Activated CD4-positive, alpha-beta T cell treated with anti-CD3 and anti-CD28 coated beads for 36 hours (primary cell): ENCODE measurements at places on chromosomes 1 and 21. TPM values are rescaled to one million over a fixed set of nuclear protein-coding genes. Genes with fewer than 3 reads are reported as not detected.

- no peak overlapping the region for H3K27ac ChIP-seq
- no peak for DNase-seq
- H3K4me1 ChIP-seq: peaks cover 22% of the 10 kb centered on the region
- no peak overlapping the region for H3K4me3 ChIP-seq
These were observed 126.5 kb downstream of the SYF2 start for GRCh38 chr1:25105836-25106235.

GRCh38 chr21:35924714-35925301 lies 135.5 kb downstream of the SETD4 start:
- no peak overlapping the region for H3K4me3 ChIP-seq
- DNase-seq: peak; percentile 25
- H3K27me3 ChIP-seq: peaks cover 13% of the 10 kb centered on the region
- no peaks in the 10 kb centered on the region for H3K36me3 ChIP-seq

The CENPF gene
- total RNA-seq: 107 TPM

DNA sequence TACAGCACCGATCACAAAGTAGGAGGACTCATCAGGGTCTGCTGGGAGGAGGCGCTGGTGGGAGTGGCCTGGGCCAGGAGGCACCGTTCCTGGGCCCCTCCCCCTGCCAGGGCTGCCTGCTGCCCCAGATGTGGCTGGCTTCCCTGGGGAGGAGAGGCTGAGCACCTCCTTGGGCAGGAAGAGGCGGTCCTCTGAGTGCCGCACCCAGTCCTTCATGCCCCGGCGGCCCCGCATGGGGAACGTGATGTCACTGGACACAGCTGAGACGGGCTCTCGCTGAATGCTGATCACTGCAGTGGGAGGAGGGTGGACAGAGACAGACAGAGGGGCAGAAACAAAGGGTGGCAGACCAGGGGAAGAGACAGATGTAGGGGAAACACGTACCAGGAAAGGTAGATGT lies 24.8 kb downstream of the ADGRB2 start:
- no peaks in the 10 kb centered on the region for H3K36me3 ChIP-seq
- peak; percentile 74 for DNase-seq
- peaks cover 23% of the 10 kb centered on the region for H3K4me1 ChIP-seq
- H3K27me3 ChIP-seq: no peaks in the 10 kb centered on the region
- H3K27ac ChIP-seq: no peak overlapping the region

DNA sequence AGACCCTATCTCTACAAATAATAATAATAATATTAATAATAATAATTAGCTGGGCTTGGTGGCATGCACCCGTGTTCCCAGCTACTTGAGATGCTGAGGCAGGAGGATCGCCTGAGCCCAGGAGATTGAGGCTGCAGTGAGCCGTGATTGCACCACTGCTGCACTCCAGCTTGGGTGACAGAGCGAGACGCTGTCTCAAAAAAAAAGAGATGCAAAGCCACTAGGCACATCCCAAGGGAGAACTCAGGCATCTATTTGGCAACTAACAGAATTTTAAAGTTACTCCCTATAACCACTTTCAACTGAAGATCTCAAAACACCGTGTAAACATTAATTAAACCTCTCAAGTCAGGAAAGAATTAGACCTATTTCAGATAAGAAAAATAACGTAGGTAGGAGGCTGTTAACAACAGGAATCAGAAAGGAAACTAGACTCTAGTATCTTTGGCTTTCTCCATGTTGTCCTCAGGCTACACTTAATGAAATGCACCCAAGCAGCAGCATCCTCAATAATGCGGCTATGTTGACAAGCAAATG lies 3.7 kb downstream of the RNF19B start:
- H3K27ac ChIP-seq: no peak overlapping the region
- DNase-seq: no peak
- no peak overlapping the region for H3K4me3 ChIP-seq
- H3K4me1 ChIP-seq: peaks cover 56% of the 10 kb centered on the region

- no peak overlapping the region for H3K27ac ChIP-seq
- no peaks in the 10 kb centered on the region for H3K4me1 ChIP-seq
- H3K4me3 ChIP-seq: no peak overlapping the region
- H3K27me3 ChIP-seq: peaks cover 34% of the 10 kb centered on the region
These were observed 1.2 kb upstream of the FAM43B start for GRCh38 chr1:20551161-20551560.

GRCh38 chr21:28513428-28513827 lies 479.2 kb downstream of the LTN1 start:
- peaks cover 2% of the 10 kb centered on the region for H3K27me3 ChIP-seq
- no peak overlapping the region for H3K4me3 ChIP-seq
- H3K36me3 ChIP-seq: no peaks in the 10 kb centered on the region
- no peak overlapping the region for H3K27ac ChIP-seq

GRCh38 chr1:172905452-172905851 lies 145.3 kb downstream of the TNFSF18 start:
- peaks cover 26% of the 10 kb centered on the region for H3K4me1 ChIP-seq
- H3K4me3 ChIP-seq: no peak overlapping the region
- H3K27me3 ChIP-seq: peaks cover 16% of the 10 kb centered on the region
- H3K27ac ChIP-seq: no peak overlapping the region
- no peak for DNase-seq

GRCh38 chr1:165858967-165859845 lies 31.8 kb downstream of the UCK2 start:
- H3K36me3 ChIP-seq: peaks cover 8% of the 10 kb centered on the region
- H3K27ac ChIP-seq: no peak overlapping the region
- DNase-seq: no peak
- H3K27me3 ChIP-seq: no peaks in the 10 kb centered on the region
- peaks cover 6% of the 10 kb centered on the region for H3K4me1 ChIP-seq

- H3K27me3 ChIP-seq: no peaks in the 10 kb centered on the region
- H3K4me3 ChIP-seq: no peak overlapping the region
- no peak overlapping the region for H3K27ac ChIP-seq
- no peak for DNase-seq
These were observed 26.8 kb upstream of the MACF1 start for GRCh38 chr1:39177706-39178105.

The EFNA3 gene
- total RNA-seq: 5.1 TPM

DNA sequence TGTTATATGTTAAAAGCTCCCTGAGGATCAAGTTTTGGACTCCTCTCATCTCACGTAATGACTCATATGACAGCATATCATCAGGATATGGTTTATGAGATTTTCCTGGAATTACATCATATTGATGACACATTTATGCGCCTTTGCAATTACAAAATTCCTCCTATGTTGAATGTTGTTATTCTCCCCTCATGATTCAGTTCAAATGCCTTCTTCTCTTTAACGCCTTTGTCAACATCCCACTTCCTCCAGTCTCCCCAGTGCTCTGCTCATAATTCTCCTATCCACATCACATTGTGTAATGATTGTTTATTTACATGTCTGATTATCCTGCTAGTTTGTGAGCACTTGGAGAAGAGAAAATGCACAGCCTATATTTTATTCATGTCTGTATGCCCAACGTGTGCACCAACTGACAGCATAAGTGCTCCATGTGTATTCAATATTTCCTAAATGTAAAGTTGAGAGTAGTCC lies 80.9 kb upstream of the BACH1 start:
- H3K27me3 ChIP-seq: peaks cover 2% of the 10 kb centered on the region
- no peak overlapping the region for H3K27ac ChIP-seq
- no peaks in the 10 kb centered on the region for H3K36me3 ChIP-seq

The TNFRSF4 gene
- total RNA-seq: 340 TPM

DNA sequence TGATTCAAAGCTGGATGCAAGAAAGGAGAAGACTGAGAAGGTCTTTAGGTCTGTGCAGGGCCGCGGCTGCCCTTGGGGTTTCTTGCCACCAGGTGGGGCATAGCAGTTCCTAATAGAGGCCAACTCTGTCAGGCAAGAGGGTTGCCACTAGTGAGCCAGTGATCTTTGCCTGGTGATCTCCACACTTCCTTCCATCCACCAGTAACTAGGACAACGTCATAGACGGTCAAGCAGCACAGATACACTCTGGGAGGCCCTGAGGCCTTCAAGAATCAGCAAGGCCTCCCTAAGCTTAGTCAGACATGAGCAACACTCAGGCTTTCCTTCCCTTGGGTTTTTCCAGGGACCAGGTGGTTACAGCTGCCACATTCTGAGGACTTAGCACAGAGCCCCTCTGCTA lies 32.9 kb upstream of the ATP2B4 start:
- no peaks in the 10 kb centered on the region for H3K36me3 ChIP-seq
- no peak overlapping the region for H3K4me3 ChIP-seq
- DNase-seq: peak; percentile 76
- H3K27ac ChIP-seq: peak overlapping the region; percentile 30
- no peaks in the 10 kb centered on the region for H3K27me3 ChIP-seq

DNA sequence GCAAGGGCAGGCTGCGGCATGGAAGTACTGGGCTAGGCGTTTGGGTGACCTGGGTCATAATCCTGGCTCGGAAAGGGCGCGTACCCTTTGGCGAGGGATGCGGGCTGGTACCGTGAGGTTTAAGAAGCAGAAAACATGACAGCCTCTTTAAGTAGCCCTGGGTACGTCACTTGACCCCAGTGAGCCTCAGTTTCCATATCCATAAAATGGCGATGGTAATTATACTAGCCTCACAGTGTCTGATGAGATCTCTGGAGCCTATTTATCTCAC lies 700 bp downstream of the PIGV start:
- no peaks in the 10 kb centered on the region for H3K27me3 ChIP-seq
- peaks cover 60% of the 10 kb centered on the region for H3K4me1 ChIP-seq
- H3K4me3 ChIP-seq: peak overlapping the region; percentile 82
- peak; percentile 56 for DNase-seq
